Kidney (tissue), 22 donors: ENCODE measurements at places on chromosomes 3 and 15. TPM values are rescaled to one million over a fixed set of nuclear protein-coding genes. Genes with fewer than 3 reads are reported as not detected.

Gene TIMP4
- 7.6 TPM for total RNA-seq

DNA sequence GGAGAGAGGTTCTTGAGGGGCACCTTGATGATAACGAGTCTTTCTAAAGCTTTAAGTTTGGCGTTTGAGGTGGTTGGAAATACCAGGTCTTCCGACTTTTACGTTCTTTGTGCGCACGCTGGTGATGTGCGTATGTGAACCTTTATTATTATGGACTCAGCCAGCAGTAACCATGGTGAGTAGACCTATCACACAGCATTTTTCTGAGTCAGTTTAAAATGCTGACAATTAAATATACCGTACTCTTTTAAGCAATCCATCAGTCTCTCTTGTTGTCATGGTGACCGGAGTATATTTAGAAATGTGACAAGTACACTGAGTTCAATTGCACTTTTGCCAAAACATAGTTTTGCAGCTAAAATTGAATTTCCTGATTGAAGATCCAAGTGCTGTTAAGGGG is 172.2 kb downstream of the LPP start:
- no peaks in the 10 kb centered on the region for H3K36me3 ChIP-seq
- H3K27me3 ChIP-seq = no peaks in the 10 kb centered on the region
- no peaks in the 10 kb centered on the region for H3K4me1 ChIP-seq
- no peak overlapping the region for H3K4me3 ChIP-seq
- no peak overlapping the region for H3K27ac ChIP-seq

- no peaks in the 10 kb centered on the region for H3K27me3 ChIP-seq
- no peak overlapping the region for H3K27ac ChIP-seq
- H3K4me1 ChIP-seq = no peaks in the 10 kb centered on the region
- no peak overlapping the region for H3K4me3 ChIP-seq
Measured at GRCh38 chr15:42999201-42999779, 78.7 kb upstream of the TTBK2 start.

Gene DLL4
- 9.4 TPM for total RNA-seq

DNA sequence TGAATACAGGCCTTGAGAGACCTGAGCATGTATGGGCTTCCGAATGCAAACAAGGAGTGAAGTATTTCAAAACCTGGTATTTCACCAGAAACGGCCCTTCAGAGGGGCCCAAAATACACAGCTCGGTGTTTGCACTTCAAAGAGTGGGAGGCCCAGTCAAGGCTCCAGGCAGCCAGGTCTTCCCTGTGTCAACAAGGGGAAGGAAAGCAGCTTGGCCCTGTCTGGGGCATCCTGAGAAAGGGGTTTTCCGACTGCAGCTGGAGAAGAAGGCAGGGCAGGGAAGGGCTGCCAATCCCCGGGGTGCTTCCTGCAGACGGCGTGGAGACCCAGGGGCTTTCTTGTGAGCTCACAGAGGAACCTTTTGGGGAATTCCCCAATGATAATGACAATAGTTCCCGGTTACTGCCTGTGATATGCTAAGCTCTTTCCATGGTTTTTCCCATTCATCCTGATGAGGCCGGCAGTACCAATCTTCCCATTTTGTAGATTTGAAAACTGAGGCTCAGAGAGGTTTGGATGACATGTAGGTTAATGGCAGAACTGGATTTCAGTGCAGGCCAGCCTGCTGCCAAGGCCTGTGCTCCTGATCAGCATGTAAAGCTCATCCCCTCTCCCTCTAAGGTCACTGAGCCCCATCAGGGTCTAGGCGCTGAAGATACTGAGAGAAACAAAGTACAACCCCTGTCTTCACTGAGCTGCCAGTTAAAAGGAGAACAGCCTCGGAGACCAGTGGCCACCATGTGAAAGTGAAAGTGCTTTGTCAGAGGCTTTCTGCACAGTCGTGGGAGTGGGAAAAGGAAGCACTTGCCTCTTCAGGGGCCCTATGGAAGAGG is 43.0 kb upstream of the TLE3 start:
- DNase-seq = no peak
- peak overlapping the region; percentile 24 for H3K4me3 ChIP-seq
- peaks cover 5% of the 10 kb centered on the region for H3K27me3 ChIP-seq
- no peak overlapping the region for H3K27ac ChIP-seq
